ENCODE measurements at places on chromosomes 4 and X.

DNA sequence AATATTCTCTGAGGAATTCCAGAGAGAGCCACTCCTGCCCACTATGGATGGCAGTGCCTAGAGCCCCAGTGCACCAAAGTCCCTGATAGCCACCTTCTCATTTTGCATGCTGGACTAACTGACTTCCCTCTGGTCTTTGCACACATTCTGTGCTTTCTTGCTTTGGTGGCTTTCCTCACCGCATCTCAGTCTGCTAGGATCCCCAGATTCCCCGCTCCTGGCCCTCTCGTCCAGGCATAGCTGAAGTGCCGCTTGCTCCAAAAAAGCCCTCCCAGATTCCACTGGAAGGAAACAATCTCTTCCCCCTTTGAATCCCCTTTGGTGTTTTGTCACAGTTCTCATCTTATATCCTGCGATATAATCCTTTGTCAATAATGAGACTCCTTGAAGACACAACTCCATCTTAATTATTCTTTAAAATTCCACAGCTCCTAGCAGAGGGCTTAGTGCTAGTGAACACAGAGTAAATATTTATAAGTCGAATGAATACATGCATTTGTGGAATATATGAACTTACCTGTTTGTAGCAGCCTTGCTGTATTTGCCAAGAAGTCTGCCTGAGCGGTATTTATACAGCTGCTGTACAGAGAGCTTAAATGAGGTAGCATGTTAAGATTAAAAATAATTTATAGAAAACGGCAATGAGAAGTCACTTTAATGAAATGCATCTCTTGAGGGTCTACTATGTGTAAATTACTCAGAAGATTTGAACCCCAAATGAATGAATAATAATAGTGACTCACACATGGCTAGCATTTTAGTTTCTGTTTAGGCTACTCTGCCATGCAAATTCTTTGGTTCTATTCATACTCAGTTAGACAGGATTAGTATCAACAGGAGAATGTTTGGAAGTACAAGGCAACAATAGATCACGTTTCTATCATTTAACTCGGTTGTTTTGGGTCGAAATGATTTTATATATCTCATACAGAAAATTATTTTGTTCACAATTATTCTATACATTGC is 421.9 kb upstream of the TENM3 start:
- DNase-seq, result peak; percentile 43

DNA sequence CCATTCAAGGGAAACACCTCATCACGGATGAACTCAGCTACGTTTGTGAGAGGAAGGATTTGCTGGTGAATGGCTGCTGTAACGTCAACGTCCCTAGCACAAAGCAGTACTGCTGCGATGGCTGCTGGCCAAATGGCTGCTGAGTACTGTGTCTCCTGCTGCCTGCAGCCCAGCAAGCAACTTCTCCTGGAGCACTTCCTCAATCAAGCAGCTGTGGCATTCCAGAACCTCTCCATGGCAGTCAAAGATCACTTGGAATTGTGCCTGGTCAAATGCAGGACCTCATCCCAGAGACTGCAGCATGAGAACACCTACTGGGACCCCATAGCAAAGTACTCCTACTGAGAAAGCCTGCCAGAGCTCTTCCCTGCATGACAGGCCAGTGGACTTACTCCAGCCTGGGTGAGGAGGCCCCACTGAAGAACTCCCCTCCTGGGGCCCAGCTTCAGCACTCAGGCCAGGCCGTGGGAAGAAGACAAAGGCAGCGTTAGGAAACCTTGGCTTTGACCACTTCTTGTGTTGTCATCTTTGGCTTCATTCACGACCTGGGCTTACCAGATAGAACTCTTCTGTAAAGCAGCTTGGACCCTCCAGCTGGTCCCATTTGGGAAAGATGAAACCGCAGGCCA is 244.3 kb downstream of the RBMX2 start:
- DNase-seq, result no peak

GRCh38 chr4:38805530-38806145 is 1.0 kb upstream of the TLR1 start:
- DNase-seq, result no peak

DNA sequence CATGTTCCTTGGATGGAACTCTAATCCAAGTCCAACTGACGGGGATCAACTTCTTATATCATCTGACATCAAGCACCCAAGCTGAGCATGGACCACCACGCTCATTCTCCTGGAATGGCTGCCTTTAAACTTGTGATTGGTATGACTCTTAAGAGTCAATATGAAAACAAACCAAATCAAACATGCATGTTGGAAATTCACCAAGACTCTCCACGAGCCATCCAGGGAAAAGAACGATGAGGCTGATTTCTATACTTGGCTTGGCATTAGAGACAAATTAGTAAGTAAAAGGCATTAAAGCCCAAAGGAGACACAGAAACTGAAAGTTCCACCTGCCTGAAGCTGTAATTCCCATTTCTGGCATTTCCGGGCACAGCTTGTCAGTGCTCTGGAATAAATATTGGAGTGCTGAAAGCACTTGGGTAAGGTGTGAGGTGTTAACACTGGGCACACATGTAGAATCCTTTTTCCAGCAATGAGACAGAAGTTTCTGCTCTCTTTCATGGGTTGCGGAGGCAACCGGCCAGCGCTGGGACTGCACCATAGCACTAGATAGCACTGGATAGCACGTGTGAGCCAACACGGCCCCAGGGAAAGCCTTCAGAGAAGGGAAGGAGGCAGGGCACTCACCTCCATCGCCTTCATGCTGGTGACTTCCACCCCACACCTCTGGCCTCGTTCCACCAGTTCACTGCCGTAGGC is 42.1 kb upstream of the CENPU start:
- no peak for DNase-seq

DNA sequence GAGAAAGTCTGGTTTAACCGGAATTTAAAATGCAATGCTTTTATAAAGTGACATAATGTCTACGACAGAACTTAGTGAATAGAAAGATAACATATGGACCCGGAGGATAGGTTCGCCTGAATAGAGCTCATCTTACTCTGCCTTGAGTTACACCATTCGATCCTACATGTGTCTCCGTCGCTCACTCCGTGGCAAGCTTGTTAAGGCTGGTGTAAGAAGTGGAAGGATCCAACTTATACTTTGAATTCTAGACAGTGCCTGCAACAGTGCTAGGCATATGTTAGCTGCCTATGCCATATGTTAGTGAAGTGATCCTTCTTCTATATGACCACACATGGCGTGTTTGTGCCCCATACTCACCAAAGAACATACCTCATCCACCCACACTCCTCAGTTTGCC is 50.9 kb downstream of the SEL1L3 start:
- DNase-seq, result no peak

GRCh38 chr4:176789955-176790354 is 2.8 kb downstream of the VEGFC start:
- peak; percentile 10 for DNase-seq

- no peak for DNase-seq
These were observed 750.5 kb upstream of the POU3F4 start for GRCh38 chrX:82757614-82758013.

GRCh38 chr4:185811509-185812364 is at the start of gene SORBS2:
Gene SORBS2 (minus strand): TSS chr4:185812194. CDS start chr4:185690571, 121,623 bp downstream.
- DNase-seq, result peak; percentile 66

GRCh38 chr4:2354118-2354517 is 64.3 kb downstream of the ZFYVE28 start:
- DNase-seq, result no peak

GRCh38 chrX:151806967-151807540 is 72.5 kb downstream of the CNGA2 start:
- no peak for DNase-seq
